NCI-H748 treated with DMSO at 0.1 percent for 48 hours (cell line): ENCODE measurements at places on chromosomes 6 and 20.

DNA sequence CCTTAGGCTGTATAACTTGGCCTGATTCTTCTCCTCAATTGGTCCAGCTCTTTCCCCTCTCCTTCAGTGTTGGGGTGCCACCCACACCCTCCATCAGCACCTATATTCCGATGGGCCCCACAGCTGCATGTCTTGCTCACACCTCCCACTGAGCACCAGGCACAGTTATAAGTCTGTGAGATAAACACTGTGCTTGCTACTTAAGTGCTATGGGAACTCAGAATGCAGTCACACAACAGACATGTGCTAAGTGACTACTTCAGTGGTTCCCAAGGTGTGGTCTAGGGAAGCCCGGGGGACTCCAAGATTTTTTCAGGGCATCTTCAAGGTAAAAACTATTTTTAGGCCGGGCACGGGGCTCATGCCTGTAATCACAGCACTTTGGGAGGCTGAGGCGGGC lies 7.3 kb downstream of the ZC3H12D start:
- no peak for DNase-seq

- no peak for DNase-seq
Measured at GRCh38 chr6:99014061-99014460, 66.3 kb upstream of the FBXL4 start.

- DNase-seq: no peak
Measured at GRCh38 chr6:108896111-108896661, 48.0 kb downstream of the ARMC2 start.

GRCh38 chr20:38108986-38109541 lies 56.0 kb downstream of the TGM2 start:
- no peak for DNase-seq

DNA sequence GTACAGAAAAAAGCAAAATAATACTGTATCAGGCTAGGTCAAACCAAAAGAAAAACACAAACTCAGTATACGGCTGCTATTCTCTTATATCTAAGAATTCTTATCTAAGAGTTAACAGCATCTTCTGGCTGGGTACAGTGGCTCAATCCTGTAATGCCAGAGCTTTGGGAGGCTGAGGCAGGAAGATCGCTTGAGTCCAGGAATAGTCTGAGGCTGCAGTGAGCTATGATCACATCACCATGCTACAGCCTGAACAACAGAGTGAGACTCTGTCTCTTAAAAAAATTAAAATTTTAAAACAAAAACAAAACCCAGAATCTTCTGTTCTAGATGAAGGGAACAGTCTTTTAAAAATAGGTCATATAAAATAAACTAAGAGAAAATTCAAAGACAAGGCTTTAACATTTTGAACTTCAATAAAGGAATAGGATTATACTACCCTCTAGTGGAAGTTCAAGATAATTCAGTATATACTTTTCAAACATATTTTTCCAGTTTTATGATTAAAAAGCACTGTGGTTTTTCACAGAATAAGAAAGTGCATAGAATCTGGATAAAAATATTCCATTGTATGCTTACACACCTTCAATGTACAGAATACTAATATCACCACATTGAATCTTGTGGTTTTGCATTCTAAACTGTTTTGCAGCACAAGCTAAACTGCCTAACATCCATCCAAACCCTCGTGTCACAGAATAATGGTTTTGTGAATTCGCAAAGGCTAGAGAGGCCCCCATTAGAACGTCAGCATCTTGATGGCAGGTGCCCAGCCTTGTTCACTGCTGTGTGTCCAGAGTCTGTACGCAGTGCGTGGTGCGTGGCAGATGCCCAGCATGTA lies 39.3 kb downstream of the DTNBP1 start:
- DNase-seq: peak; percentile 7

GRCh38 chr6:2396846-2397630 lies 151.6 kb upstream of the GMDS start:
- no peak for DNase-seq

DNA sequence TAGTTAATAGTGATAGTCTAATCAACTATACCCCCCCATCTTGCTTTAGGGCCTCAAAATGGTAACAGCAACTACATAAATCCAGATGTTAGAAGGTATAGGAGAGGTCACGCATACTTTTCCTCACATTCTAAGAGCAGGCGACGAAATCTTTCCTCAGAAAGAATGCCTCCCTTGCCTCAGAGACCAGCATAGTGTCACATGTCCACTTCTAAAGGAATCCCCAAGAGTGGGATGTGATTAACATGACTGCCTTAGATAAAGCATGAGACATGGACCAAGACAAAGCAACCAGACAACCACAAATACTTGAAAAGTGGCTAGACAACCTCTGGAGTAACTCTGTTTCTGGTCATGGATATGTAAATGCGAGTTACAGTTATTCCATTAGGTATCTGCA lies 710.7 kb downstream of the EYS start:
- DNase-seq: no peak

DNA sequence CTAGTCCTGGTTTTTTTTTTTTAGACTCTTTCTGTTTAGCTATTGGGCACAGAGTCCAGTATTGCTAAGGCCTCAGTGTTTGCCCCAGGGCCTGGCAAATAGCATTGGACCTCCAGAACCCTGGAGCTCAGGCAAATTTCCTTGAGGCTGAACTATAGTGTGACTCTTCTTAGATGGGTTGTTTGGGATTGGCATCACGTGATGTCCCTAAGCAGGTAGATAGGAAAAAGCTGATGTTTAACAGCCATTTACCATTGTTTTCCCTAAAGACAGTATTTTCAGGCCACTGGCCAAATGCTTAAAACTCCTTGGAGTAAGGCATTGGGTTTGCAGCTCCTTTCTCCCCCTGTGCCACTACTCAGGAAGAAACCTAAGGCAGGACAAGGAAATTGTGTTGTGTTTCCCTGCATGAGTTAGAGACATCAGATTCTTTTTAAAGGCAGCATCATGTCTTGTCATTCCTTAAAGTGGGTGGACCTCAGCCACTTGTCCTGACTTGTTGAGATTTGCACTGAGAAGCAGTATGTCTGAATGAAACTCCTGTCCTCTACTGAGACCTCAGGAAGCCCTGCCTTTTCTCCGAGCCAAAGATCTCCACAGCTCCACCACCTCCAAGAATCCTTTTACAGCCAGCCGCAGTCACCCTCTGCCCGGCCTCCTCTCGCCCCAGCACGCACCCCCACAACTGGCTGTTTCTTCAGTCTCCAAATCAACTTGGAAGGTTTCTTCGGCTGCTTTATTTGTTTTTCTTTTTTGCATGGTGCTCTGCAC lies 46.2 kb upstream of the RNF144B start:
- DNase-seq: no peak

DNA sequence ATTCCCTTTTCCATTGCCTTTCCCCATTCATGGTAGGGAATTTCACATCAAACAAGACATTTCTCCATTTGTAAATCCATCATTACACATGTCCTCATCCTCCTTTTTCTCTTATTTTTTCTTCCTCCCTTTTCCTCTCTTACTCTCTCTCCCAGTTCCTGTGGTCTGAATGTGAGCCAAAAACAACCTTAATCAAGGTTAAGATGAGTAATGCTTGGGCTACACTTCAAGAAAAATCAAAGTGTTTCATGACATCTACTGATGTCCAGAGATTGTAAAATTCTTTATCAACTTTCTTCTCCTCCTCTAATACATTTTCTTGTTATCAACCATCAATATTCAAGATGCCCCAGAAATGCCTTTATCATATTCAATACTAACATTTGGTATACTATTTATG lies 208.0 kb upstream of the PRND start:
- no peak for DNase-seq

DNA sequence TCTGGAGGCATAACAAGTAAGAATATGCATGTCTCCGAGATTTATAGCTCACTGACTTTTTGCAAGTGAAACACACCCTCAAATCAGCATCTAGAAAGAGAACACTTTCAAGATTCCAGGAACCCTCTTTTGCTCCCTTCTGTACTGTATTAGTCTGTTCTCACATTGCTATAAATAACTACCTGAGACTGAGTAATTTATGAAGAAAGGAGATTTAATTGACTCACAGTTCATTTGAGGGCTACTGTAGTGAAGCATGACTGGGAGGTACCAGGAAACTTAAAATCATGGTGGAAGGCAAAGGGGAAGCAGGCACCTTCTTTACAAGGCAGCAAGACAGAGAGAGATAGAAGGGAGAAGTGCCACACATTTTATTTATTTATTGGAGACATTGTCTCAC lies 269.9 kb downstream of the UTRN start:
- no peak for DNase-seq

- no peak for DNase-seq
Measured at GRCh38 chr6:158694913-158695312, 45.1 kb downstream of the SYTL3 start.

GRCh38 chr6:72905705-72906478 lies 284.0 kb downstream of the KCNQ5 start:
- no peak for DNase-seq

DNA sequence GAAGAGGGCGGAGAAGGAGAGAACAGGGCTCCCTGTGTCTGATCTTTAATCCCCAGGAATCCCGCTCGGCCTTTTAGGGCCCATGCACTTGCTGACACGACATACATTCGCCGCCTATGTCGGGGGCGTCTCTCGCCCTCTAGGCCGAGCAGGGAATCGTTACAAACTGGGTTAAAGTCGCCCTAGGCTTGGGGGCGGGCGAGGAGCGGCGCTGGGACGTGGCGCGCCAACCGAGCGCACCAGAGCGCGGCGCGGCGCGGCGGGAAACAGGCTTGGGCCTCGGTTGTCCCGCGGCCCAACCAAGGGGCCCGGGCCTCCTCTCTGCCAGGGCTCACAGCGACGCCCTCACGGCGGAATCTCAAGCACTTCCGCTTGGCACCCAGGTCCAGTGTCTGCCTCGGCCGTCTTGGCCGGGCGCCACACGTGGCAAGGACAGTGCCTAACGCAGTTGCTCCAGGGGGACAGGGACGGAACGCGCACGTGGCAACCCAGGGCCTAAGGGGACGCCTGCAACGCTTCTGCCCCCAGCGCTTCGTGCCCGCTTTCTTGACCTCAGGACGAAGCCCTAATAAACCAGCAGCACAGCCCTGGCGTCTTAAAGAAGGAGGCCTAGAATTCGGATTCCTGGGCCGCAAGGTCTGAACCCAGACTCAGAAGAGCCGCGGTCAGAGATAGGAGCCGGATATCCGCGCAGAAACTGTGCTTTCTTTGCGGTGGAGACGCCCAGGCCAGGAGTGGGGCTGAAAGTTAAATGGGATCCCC lies 71.5 kb downstream of the NCR2 start:
- DNase-seq: no peak

- no peak for DNase-seq
Measured at GRCh38 chr20:44979090-44979621, 12.8 kb downstream of the STK4 start.

DNA sequence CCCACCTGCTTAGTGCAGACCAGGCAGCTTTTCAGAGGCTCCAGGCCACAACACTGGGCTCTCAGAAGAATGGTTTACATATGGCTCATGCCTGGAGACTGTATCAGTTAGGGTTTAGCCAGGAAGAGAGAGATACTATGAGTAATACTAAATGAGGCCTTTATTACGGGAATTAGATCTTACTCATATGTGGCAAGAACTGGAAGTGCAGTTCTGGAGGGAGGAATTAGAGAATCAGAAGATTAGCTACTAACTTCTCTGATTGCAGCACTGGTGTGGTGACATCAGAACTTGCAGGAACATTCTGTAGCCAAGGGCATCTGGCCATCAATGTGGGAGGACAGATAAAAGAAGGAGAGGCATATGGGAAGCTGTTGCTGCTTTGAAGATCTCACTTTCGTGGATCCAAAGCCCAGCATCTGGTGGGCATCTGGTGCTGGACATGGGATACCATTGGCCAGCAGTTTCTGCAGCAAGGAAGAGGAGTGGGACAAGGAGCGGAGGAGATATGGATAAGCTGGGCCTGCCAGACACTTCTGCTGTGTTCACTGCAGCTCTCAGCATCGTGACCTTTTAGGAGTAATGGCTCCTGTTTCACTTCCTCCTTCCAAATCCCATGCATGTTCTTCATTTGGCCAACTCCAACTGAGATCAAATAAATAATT lies 248.5 kb downstream of the BTBD3 start:
- no peak for DNase-seq
